ENCODE measurements at places on chromosomes 5 and 9. TPM values are rescaled to one million over a fixed set of nuclear protein-coding genes. Genes with fewer than 3 reads are reported as not detected.

The SPATA31A3 gene
- not detected for total RNA-seq

The SIGMAR1 gene
- total RNA-seq: 58.4 TPM

The KIF2A gene
- total RNA-seq: 30.6 TPM

The SLC25A48 gene
- total RNA-seq: 2.8 TPM

The SGCD gene
- total RNA-seq: 1.0 TPM

The VCAN gene
- total RNA-seq: 4.7 TPM

The FGD3 gene
- total RNA-seq: 4.3 TPM

The DNAJB5 gene
- total RNA-seq: 7.1 TPM

The SLC36A2 gene
- not detected for total RNA-seq

The CCL21 gene
- total RNA-seq: 27.0 TPM

The DMRT3 gene
- not detected for total RNA-seq

The OR2S2 gene
- not detected for total RNA-seq

The CXCL14 gene
- total RNA-seq: 88.5 TPM

The MARVELD2 gene
- total RNA-seq: 56.0 TPM

The SLC34A1 gene
- not detected for total RNA-seq

The ODF2 gene
- total RNA-seq: 13.8 TPM

The SLC36A3 gene
- total RNA-seq: not detected

The PTGDS gene
- total RNA-seq: 36.9 TPM

The OR13C4 gene
- total RNA-seq: not detected

The HRCT1 gene
- 58.7 TPM for total RNA-seq

The NAIP gene
- 12.7 TPM for total RNA-seq

The PCSK1 gene
- total RNA-seq: 4.1 TPM

The DOCK2 gene
- 4.9 TPM for total RNA-seq

The SMIM27 gene
- 8.8 TPM for total RNA-seq

The ANKRD34B gene
- not detected for total RNA-seq

The PCDHGB1 gene
- 0.79 TPM for total RNA-seq

The SLC6A3 gene
- total RNA-seq: not detected

The PIP5K1B gene
- 83.1 TPM for total RNA-seq

The LRRC19 gene
- 116 TPM for total RNA-seq

The TPD52L3 gene
- not detected for total RNA-seq

The PCDHA4 gene
- total RNA-seq: 0.39 TPM

The ROR2 gene
- total RNA-seq: 8.3 TPM

The DTWD2 gene
- total RNA-seq: 12.4 TPM

The CNTFR gene
- total RNA-seq: 13.1 TPM

The DOLPP1 gene
- 44.4 TPM for total RNA-seq

The PAPPA gene
- 1.6 TPM for total RNA-seq

The ALDOB gene
- 2.7 TPM for total RNA-seq

The EGFLAM gene
- 0.78 TPM for total RNA-seq

The PLCXD3 gene
- 0.84 TPM for total RNA-seq

The BBLN gene
- 50.5 TPM for total RNA-seq

The TMEM174 gene
- total RNA-seq: not detected

The GABBR2 gene
- not detected for total RNA-seq

The IFNK gene
- not detected for total RNA-seq

Data from left colon (tissue), 2 donors.